ENCODE measurements at places on chromosomes 13 and 19.

DNA sequence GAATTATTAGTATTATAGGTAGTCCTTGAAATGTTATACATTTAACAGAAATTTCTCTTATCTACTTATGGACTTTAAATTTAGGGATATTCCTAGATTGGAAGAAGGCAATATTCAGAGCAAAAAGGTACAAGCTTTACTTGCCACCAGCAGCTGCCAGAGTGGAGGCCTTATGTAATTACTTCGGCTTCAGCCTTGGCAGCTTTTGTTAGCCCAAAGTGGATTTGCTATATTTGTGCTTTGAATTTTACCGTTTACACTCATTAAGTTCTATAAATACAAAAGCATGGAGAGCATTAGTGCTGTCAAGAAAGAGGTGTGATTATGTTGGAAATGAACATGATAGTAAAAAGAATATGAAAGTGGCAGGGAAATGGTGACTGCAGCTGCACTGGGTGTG is 319.9 kb downstream of the ATP8A2 start:
- DNase-seq = no peak

DNA sequence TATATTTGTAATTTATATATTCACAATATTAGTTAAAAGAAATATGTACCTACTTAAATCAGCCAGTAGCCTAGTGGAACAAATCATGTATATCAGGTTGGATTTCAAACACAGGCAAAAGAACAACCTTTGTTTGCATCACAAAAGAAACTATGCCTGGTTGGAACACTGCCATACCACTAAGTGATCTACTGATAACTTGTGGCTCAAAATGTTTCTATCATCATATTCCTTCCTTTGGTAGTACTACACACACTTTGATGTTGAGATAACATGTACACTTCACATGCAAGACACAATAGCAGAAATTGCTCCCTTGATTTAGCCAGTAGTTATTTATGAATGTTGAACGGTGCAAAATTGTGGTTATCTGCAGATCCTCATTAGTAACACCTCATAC is 146.0 kb upstream of the GPC6 start:
- no peak for DNase-seq

DNA sequence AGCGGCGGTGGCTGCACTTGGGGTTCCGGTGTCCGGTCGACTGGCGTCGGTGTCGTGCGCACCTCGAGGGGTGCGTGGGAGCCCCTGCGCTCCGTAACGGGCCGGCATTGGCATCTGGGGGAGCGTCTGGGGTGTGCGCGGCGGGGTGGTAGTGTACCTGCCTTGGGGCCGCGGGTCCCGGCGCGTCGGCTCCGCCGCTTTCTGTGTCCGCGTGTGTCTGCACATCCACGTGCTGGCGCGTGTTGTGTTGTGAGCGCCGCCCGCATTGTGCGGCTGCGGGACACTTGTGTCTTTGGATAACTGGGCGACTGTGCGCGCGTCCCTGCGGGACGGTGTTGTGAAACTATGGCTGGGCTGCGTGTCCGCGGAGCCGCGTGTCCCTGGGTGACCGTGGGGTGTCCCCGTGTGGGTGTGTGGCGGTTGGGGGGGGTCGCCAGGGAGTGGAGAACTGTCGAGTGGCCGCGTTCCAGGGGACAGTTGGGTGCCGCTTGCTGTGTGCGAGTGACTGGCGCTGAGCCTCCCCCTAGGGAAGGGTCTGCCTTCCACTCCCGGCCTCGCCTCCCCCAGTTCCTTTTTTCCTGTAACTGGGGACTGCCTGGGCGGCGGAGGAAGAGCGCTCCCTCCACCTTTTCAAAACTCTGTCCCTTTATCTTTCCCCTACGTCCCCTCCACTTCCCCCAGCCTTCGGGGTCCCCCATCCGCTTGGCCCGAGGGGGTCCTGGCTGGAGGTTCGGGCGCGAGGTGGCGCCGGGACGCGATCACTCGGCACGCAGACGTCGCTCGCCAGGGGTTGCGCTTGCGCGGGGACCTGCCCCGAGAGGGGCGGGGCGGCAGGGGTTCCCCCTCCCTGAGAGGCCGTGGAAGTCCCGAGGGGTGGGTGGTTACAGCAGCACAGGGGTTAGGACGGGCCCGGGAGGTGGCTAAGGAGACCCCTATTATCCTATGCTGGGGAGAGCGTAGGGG is 5.7 kb upstream of the NFIC start:
- DNase-seq = peak; percentile 64

- DNase-seq = no peak
Measured at GRCh38 chr19:22532388-22533300, 101.5 kb upstream of the ZNF492 start.

DNA sequence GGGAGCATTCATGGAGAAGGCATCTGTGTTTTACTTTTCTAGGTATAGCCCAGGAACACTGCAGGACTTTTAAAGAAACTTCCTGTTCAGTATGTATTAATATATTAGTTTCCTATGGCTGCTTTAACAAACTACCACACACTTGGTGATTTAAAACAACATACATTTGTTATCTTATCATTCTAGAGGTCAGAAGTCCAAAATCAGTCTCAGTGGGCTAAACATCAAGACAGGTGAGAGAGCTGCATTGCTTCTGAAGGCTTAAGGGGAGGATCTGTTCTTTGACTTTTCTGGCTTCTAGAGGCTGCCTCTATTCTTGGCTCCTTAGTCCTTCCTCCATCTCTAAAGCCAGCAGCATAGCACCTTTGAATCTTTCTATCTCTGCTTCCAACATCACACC is 37.6 kb upstream of the DIAPH3 start:
- DNase-seq = no peak

DNA sequence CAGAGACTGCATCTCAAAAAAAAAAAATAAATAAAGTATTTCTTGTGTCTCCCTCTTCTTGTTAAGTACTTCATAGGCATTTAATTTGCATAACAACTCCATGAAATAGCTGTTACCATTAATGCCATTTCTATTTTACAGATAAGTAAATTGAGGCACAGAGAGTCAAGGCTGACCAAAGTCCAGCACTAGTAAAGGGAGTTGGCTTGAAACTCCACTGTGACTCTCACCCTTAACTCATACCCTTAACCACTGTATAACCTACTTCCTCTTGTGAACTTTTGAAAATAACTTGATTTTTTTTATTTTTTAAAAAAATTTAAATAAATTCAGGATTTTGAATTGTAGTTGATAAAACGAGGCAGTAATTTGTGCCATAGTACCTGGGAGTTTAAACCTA is 6.0 kb downstream of the GPATCH1 start:
- DNase-seq = no peak

DNA sequence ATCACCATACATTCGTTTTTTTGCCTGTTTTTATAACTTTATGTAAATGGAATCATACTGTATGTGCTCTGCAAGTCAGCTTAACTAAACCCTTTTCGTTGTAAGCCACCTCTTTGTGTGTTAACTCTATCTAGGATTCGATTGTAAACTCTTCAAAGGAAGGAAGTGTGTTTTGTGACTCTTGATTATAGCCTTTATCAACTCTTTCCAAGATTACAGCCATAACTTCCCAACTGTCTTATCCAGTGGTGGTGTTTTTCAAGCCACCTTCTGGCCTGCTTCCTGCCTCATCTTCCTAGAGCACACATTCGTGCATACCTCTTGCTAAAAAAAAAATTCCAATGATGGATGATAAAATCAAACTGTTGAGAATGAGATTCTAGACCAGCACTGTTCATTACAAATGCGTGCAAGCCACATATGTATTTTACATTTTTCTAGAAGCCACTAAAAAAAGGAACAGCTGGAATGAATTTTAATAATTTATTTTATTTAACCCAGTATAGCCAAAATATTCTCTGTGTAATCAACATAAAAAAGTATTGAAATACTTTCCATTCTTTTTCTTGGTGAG is 12.0 kb upstream of the FBXL3 start:
- DNase-seq = no peak

- DNase-seq = no peak
Measured at GRCh38 chr13:102312841-102313240, 89.0 kb downstream of the FGF14 start.

GRCh38 chr13:21548577-21548976 is 55.4 kb downstream of the MICU2 start:
- no peak for DNase-seq

- no peak for DNase-seq
Measured at GRCh38 chr19:47376589-47377144, 27.6 kb downstream of the DHX34 start.

- DNase-seq = peak; percentile 2
Measured at GRCh38 chr13:44435919-44436510, 62.4 kb downstream of the SERP2 start.

DNA sequence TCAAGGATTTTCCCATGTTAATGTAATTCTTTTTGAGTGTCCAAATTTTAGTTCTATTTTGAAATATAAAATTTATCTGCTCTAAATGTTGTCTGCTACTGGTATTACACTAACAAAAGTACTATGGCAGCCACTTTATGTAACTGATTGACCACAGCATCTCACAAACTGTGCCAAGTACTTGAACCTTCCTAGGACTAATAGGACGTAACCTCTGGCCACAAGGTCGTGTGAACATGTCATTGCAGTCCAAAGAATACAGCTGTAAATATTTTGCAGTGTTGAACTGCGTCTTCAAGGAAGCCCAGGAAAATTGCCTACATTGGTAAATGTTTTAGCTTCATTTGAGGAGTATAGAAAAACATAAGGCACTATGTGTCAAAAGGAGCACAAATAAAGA is 1.9 kb downstream of the KCTD4 start:
- no peak for DNase-seq

DNA sequence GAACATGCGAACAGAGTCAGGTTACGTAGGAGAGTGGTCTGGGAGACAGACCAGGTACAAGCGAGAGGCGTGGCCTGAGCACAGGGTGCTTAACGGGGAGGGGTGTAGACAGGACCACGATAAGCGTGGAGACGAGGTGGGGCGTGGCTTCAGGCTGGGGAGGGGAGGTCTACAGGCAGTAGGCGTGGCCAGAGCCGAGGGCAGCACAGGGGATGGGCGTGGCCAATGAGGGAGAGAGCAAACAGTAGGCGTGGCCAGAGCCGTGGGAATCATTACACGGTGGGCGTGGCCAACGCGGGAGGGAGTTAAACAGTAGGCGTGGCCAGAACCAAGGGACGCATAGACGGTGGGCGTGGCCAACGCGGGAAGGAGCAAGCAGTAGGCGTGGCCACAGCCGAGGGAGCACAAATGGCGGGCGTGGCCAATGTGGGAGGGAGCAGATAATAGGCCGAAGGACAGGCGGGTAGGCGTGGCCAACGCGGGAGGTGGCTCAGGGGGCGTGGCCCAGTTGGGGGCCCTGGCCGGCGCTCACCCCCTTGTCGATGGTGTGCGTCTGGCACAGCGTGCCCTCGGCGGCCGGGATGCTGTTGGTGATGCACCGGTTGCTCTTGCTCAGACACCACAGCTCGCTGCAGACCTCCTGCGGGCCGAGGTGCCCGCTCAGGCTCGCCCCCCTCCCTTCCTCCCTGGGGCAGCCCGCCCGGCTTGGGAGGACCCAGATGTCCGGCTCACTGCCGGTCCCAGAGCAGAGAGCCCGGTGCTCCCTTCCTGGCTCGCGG is 15.2 kb upstream of the MYO1F start:
- peak; percentile 71 for DNase-seq

DNA sequence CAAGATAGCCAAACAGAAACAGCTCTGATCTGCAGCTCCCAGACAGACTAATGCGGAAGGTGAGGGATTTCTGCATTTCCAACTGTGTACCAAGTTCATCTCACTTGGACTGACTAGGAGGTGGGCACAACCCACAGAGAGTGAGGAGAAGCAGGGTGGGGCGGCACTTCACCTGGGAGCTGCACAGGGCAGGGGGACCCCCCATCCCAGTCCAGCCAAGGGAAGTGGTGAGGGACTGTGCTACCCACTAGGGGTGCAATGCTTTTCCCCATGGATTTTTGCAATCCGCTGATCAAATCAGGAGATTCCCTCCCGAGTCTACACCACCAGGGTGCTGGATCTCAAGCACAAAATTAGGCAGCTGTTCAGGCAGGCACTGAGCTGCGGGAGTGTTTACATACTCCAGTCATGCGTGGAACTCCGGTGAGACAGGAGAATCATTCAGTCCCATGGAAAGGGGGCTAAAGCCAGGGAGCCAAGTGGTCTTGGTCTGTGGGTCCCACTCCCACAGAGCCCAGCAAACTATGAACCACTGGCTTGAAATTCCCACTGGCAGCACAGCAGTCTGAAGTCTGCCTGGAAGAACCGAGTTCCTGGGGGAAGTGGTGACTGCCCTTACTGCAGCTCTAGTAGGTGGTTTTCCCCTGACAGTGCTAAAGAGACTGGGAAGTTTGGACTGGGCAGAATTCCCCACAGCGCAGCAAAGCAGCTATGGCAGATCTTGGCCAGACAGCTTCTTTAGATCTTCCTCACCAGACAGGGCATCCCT is 85.1 kb upstream of the UFM1 start:
- no peak for DNase-seq

DNA sequence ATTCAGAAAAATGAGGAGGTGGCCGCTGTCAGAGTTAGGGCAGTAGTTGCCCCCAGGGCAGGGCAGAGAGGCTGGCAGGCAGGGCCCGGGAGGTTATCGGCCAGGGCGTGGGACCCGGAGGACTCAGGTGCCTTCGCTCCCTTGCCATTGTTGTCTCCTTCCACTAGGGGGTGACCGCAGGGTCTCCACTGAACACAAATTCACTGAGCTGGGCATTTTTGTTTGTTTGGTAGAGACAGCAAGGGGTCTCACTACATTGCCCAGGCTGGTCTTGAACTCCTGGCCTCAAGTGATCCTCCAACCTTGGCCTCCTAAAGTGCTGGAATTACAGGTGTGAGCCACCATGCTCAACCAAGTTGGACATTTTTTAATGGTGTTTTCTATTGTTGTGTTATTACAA is 25.1 kb downstream of the CARS2 start:
- peak; percentile 11 for DNase-seq

GRCh38 chr19:3614858-3615505 is 8.3 kb upstream of the TBXA2R start:
- DNase-seq = no peak

- no peak for DNase-seq
Measured at GRCh38 chr13:46150134-46150693, 31.8 kb downstream of the LCP1 start.

DNA sequence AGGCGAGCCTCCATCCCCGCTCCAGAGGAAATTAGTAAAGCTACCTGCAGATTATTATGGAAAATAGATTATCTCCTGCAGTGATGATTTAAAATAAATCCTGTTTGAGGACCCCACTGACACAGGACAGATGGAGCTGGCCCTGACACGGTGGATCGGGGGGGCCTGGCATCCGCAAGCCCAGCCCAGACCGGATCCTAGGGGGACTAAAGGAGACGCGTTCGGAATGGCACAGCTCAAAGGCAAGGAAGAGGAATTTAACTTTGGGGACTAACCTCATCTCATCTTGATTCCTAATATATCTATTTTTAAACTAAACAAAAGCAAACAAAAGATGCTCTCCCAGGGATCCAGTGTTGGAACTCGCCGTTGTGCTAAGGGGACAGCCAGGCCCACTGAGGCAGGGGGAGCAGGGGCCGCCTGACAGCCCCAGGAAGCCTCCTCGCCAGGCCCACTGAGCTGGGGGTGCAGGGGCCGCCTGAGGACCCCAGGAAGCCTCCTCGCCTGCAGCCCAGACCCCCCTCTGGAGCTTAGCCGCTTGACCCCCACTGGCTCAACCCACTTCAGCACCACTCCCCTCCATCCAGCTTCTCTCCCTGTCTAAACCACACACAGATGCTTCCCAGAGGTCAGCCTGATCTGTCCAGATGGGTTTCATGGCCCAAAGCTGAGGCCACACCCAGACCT is 78.6 kb downstream of the SPACA7 start:
- no peak for DNase-seq

Data from CD4-positive, CD25-positive, alpha-beta regulatory T cell (primary cell).